Esophagus mucosa (tissue), 1 donor: ENCODE measurements at places on chromosomes 11 and 22. TPM values are rescaled to one million over a fixed set of nuclear protein-coding genes. Genes with fewer than 3 reads are reported as not detected.
A peak's percentile ranks its signal among the peaks of the same experiment; 100 is the strongest.

DNA sequence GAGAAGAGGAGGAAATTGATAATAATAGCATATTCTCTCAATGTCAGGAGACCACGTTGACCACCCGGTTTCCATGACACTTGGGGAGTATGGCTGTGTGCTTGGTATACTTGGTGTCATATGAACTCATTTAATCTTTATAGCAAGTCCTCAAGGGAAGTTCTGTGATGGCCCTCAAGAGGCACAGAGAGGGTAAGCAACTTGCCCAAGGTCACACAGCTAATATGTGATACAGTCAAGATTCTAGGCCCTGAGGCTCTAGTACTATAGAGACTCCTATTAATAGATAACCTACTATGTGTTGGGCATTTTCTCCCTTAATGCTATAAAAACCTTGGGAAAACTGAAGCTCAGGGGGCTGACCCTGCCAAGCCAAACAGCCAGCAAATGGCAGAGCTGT is 10.6 kb upstream of the CACNG2 start:
- ATAC-seq: no peak

GAL gene
- total RNA-seq: 0.36 TPM

- ATAC-seq: peak; percentile 68
Observed at GRCh38 chr11:10878408-10879214, 20.8 kb upstream of the ZBED5 start.

DNA sequence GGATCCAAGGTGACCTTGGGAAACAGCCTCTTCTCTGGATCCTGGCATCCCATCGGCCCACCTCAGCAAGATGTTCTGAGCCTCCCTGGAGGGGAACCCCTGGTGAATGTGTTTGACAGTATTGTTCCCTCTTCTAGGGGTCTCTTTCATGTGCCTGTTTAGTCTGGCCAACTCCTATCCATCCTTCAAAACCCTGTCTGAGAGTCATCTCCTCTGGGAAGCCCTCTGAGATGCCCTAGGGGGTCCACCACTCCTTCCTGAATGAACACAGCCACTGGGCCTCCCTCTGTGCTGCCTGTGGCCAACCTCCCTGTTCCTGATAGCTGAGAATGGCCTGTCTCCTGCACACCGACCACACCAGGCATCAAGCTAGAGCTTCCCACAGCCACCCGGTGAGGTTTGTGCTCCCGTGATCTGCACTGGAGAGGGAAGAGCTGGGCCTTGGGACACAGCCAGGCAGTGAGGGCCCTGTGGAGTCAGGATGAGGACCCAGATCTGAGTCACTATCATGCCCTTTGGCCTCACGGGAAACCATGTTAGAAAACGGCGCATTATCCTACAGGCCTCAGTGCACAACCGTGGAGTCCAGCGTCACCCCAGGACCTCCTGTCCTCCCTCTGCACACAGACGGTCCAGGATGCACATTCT is 8.8 kb downstream of the WNT7B start:
- no peak for ATAC-seq

MS4A6E gene
- total RNA-seq: not detected

- ATAC-seq: no peak
Observed at GRCh38 chr11:108432783-108433182, 34.5 kb downstream of the C11orf65 start.

GRCh38 chr11:70204466-70204799 is 1.3 kb downstream of the FADD start:
- ATAC-seq: no peak

DNA sequence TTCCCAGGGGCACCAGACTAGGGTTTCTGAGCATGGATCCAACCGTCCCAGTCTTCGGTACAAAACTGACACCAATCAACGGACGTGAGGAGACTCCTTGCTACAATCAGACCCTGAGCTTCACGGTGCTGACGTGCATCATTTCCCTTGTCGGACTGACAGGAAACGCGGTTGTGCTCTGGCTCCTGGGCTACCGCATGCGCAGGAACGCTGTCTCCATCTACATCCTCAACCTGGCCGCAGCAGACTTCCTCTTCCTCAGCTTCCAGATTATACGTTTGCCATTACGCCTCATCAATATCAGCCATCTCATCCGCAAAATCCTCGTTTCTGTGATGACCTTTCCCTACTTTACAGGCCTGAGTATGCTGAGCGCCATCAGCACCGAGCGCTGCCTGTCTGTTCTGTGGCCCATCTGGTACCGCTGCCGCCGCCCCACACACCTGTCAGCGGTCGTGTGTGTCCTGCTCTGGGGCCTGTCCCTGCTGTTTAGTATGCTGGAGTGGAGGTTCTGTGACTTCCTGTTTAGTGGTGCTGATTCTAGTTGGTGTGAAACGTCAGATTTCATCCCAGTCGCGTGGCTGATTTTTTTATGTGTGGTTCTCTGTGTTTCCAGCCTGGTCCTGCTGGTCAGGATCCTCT is 709 bp downstream of the MRGPRX4 start:
- no peak for ATAC-seq

DNA sequence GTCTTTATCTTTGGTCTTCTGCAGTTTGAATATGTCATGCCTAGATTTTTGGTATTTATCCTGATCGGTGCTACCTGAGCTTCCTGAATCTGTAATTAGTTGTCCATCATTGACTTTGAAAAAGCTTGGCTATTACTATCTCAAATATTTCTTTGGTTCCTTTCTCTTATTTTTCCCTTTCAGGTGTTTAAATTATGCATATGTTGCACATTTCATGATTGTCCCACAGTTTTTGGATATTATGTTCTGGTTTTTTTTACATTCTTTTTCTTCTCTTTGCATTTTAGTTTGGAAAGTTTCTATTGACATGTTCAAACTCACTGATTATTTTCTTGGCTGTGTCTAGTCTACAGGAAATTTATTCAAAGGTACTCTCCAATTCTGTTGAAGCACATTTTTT is 840.3 kb upstream of the LRRC4C start:
- ATAC-seq: no peak

GRCh38 chr11:114232400-114233059 is 63.7 kb upstream of the NNMT start:
- ATAC-seq: peak; percentile 81

ART1 gene
- not detected for total RNA-seq

DNA sequence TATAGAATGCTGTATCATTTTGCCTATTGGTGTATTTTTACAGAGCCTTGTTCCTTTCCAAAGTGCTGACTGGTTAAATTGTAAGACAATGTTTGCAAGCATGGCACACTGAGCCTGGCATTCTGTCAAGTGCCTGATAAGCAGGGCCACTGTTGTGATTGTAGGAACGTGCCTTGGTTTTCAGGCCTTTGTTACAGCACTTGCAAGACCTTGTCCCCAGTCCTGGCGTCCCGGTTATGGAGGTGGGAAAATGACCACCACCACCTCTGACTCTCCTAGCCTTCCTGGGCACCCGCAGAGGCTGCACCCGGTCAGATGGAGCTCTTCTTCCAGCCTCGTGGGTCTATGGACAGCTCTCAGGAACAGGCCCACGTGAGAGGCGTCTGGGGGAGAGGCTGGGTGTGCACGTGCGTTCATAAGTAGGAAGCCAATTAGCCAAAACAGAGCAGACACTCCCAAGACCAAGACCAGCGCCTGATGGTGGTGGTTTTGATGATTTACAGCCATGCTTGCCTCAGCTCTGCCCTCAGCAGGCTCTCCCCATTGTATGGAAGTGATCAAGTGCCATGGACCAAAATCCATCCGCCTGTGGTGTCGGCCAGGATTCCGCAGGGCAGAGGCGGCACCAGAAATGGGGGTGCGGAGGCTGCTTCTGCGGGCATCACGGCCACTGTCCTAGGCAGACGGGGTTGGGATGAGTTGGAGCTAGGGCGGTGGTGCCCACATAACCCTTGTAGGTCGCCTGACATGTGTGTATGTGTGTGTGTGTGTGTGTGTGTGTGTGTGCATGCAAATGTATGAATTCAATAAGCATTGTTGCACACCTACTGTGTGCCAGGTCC is 89.8 kb downstream of the RTL6 start:
- no peak for ATAC-seq
